ENCODE measurements at places on chromosomes 2 and 18.
A peak's percentile ranks its signal among the peaks of the same experiment; 100 is the strongest.

- no peak overlapping the region for H3K4me3 ChIP-seq
- peaks cover 11% of the 10 kb centered on the region for H3K4me1 ChIP-seq
- H3K36me3 ChIP-seq: no peaks in the 10 kb centered on the region
- DNase-seq: no peak
- no peak overlapping the region for H3K27ac ChIP-seq
Observed at GRCh38 chr2:177161741-177162460, 50.7 kb upstream of the HNRNPA3 start.

DNA sequence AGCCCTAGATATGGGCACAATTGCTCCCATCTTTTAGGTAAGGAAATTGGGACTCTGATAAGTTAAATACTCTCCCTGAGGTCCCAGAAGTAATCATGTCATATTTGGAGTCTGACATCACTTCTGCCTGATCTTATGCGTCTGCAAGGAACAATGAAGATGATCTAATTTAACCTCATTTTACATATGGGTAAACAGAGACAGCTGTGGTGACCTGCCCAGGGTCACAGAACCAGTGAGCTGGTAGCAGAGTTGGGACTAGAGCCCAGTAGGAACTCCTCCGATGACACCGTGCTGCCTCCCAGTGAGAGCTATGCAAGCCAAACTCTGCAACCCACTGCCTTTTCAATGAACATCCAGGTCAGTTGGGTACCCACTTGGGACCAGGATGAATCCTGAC, 17.8 kb downstream of the CTAGE1 start:
- DNase-seq: no peak
- no peak overlapping the region for H3K4me3 ChIP-seq
- H3K36me3 ChIP-seq: no peaks in the 10 kb centered on the region
- no peaks in the 10 kb centered on the region for H3K4me1 ChIP-seq

DNA sequence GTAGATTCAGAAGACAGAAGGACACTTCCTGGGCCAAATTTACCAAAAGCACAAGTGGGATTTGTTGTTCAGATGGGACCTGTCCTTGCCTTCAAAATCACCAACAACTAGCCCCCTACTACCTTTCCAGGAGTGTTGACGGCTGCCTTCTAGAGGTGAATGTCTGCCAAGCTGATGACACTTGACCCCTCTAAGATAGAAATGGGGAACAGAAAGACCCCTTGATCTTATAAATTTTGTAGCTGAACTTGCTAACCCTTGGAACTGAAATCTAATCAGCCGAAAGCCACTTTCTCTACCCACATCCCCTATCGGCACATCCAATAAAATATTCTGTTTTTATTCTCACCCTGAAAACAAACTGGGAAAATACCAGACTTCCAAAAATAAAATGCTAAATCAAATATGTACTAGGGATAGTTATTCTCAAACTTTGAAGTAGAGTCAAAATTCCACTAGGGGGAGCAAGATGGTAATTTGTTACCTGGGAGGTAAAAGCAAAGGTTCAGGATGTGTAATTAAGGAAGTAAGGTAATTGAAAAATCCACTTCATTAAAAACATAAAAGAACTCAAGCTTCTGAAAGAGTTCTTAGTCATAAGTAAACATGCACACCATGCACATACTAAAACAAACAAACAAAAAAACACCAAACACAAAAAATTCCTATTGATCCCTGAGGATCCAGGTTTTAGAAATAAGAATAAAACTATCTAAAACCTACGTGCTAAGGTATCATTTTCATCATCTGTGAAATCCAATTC, 119.2 kb downstream of the ANKRD44 start:
- peaks cover 4% of the 10 kb centered on the region for H3K36me3 ChIP-seq
- H3K4me1 ChIP-seq: peaks cover 33% of the 10 kb centered on the region
- H3K4me3 ChIP-seq: no peak overlapping the region
- DNase-seq: no peak
- H3K27ac ChIP-seq: peak overlapping the region; percentile 70

GRCh38 chr2:50335852-50336251, 696.1 kb downstream of the NRXN1 start:
- no peaks in the 10 kb centered on the region for H3K4me1 ChIP-seq
- no peaks in the 10 kb centered on the region for H3K27me3 ChIP-seq
- H3K27ac ChIP-seq: no peak overlapping the region
- no peak for DNase-seq
- no peak overlapping the region for H3K4me3 ChIP-seq
